ENCODE measurements at places on chromosomes 11 and 22.

DNA sequence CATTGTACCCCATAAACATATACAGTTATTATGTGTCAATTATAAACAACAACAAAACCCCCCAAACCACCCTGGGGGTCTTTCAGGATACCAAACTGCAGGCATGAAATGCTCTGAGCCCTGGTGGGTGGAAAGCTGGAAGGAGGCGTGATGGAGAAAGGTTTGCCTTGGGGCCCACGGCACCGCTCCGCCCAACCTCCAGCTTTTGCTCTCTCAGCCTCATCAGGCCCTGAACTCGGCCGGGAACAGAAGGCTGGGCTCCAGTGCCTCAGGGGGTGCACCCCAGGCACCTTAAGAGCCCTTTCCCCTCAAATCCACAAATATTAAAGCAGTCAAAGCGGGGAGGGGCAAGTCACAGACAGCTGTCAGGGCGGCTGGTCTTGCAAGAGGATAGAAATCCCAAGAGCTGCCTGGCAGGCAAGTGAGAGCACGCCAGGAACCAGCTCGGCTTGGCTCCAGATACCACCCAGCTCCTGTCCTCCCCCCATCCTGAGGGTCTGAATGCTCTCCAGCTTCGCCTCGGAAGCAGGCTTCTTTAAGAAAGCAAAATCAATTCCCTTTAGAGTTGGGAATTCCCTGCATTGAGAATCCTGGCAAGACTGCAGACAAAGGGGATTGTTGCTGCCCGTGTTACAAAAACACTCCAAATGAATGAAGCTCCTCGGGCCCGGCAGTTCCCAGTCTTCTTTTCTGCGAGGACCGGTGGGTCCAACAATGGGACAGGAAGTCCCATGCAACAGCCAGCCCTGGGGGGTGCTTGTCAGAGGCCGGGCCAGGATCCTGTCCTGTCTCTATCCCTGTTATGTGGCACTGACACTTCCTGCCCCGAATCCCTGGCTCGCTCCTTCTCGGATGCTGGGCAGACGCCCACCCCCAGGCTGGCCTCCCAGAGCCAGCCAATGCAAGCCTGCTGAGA is 80.8 kb downstream of the NAT10 start:
- DNase-seq = no peak

GRCh38 chr22:24588381-24588756 is 4.5 kb downstream of the LRRC75B start:
- DNase-seq = peak; percentile 83

DNA sequence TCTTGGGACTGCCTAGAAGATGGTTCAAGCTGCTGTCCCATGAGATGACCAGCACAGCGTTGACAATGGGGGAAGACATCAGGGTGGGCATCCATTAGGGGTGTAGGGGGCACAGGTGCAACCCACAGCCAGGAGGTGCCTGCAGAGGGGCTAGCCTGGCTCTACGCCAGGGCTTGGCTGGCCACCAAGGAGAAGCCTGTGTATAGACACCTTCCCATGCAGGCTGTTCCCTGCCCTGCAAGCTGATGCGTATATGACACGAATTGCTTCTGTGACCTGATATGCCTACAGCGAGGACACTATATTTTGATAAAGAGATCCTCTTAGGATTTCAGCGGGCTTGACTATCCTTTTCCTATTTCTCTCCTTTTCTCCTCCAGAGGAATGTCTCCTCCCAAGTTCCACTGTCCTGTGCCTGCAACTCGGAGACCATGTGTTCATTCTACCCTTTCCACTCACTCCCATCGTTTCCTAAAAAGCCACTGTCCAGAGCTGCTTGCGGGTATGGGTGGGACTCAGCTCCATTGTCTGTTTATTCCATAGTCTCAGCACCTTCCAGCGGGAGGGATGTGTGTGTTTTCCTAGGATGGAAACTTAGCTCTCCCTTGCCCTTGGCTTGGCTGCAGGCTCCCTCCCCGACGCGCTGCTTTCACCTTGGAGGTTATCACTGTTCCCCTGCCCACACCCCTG is 56.1 kb downstream of the ST14 start:
- no peak for DNase-seq

DNA sequence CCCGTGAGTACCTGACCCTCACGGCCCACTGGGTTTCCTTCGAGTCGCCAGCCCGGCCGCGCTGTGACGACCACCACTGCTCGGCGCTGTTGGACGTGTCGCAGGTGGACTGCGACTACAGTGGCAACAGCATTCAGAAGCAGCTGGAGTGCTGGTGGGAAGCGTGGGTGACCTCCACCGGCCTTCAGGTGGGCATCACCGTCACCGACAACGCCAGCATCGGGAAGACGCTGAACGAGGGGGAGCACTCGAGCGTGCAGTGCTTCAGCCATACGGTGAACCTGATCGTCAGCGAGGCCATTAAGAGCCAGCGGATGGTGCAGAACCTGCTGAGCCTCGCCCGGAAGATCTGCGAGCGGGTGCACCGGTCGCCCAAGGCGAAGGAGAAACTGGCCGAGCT is 32.2 kb downstream of the ZBED4 start:
- no peak for DNase-seq

- DNase-seq = peak; percentile 68
Measured at GRCh38 chr11:59810189-59810910, at the start of gene MRPL16. TSS of gene MRPL16 (minus strand) at chr11:59810778. CDS start at chr11:59810658, 120 bp downstream.

- no peak for DNase-seq
Measured at GRCh38 chr11:8381343-8381742, 117.7 kb upstream of the LMO1 start.

DNA sequence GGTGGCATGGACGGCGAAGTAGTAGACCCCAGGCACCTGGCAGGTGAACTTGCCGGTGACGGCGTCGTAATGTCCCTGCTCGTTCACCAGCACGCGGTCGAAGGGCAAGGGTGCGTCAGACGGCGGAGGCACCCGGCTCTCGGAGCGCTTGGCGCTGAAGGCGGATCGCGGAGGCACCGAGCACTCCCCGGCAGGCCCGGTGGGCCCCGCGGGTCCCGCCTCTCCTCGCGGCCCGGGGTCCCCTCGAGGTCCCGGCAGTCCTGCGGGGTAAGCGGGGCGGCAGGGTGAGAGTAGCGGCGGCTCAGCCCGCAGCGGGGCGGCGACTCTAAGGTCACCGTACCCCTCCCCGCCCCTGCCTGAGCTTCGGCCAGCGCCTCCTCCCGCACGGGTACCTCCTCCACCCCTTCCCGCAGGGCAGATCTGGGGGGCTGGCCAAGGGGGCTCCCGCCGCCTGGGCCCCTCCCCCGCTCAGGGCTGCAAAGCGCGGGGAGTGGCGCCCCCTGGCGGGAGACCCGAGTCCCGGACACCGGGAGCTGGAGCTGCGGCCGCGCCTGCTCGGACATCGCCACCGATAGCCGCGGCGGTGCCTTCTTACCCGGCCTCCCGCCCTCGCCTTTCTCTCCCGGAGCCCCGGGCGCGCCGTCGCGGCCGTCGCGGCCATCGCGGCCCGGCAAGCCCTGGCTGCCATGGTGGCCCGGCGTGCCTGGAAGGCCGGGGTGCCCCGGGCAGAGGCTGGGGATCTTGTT is 921 bp downstream of the C1QTNF5 start:
- peak; percentile 76 for DNase-seq

DNA sequence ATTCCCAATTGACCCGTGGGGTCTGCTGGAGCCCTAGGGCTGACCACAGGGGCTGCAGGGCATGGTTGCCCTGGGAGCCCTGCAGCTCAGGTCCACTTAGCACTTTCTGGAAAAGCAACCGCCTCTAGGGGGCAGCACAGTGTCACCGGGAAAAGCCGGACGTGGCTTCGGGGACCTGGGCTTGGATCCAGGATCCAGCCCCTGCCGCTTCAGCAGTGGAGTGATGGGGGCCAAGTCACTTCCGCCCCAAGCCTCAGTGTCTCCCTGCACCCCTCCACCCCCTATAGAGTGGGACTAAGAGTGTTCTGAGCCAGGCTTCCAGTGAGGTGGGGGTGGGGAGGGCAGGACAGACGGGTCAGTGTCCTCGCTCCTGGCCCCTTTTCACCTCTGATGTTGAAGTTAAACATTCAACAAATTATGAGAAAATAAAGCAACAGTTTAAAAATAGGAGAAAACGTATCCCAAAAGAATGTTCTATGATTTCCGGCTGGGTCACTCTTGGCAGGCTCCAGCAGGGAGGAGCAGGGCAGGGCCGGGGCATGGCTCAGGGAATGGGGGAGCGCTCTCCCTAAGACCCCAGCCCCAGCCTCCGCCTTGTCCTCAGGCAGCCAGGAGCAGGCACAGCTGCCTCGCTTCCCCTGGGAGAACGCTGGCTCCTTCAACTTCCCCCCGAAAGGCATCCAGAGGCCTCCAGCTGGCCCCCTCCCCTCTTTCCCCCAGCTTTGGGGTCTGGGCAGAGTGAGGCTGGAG is 96.5 kb upstream of the FGF3 start:
- no peak for DNase-seq

- no peak for DNase-seq
Measured at GRCh38 chr22:41429232-41429950, 17.2 kb downstream of the TOB2 start.

Data from amygdala (tissue), 56 donors.